ENCODE measurements at places on chromosomes 2 and 18. TPM values are rescaled to one million over a fixed set of nuclear protein-coding genes. Genes with fewer than 3 reads are reported as not detected.
A peak's percentile ranks its signal among the peaks of the same experiment; 100 is the strongest.

DNA sequence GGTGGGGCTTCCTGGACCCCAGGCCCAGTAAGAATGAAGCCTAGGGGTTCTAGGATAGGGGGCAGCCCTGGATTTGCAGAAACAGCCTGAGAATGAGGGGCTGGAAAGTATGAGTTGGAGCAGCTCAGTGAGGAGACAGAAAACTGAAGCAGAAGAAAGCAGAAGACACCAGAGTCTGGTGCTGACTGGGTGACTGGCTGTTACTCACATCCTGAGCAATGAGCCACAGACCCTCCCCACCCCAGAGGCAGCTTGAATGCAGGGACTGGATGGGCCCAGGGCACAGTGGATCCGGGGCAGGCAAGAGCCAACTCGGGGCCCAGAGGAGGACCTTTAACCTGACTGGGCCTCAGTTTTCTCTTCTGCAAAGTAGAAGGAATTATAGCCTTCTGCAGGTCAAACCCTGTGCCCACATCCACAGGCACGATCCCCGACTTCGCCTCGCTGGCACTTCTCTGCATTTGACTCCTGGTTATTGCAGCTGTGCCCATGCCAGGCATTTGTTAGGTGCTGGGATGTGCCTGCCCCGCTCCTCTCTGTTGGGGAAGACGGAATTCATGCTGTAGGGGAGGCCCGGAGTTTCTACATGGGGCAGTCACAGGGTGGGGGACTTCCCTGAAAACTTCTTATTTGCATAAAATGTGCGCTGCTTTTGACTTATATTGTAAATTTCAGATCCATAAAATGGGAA lies 8.5 kb downstream of the STEAP3 start:
- no peak for DNase-seq

GRCh38 chr2:67858886-67859285 lies 203.9 kb downstream of the C1D start:
- DNase-seq: no peak

DNA sequence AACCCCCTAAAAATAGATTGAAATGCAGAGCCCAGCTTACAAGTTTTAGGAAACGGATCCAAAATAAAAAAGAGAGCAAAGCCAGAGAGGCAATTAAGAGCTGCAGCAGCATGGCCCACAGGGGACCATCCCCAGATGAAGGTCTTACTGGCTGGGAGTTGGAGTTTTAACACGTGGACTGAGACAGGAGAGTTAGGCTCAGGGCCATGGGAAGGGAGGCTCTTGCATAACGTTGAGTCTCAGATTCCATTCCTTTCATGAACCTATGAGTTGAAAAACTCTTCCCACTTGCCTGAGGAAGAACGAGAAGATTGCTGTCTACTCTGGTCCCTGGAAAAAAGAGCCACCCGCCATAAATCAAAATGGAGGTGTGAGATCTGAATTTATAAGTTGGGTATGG lies 101.8 kb upstream of the NDUFV2 start:
- DNase-seq: no peak

- DNase-seq: no peak
Observed at GRCh38 chr2:27441958-27442919, at the start of gene KRTCAP3. Gene KRTCAP3 (plus strand): TSS chr2:27442381. CDS start chr2:27442413, 32 bp downstream.

- DNase-seq: no peak
Observed at GRCh38 chr2:223235986-223236385, 184.0 kb downstream of the KCNE4 start.

DNA sequence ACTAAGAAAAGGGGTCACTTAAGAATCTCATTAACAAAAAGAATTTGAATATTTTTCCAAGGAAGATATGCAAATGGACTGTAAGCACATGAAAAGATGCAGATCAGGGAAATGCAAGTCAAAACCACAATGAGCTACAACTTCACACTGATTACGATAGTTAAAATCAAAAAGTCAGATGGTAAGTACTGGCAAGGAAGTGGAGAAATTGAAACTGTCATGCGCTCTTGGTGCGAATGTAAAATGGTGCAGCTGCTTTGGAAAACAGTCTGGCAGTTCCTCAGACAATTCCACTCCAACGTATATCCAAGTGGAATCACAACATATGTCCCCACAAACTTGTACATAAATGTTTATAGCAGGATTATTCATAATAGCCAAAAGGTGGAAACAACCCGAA lies 81.4 kb downstream of the MSH2 start:
- DNase-seq: no peak

GRCh38 chr2:23578964-23579671 lies 194.1 kb downstream of the KLHL29 start:
- no peak for DNase-seq

GRCh38 chr2:225573603-225574002 lies 174.1 kb downstream of the NYAP2 start:
- no peak for DNase-seq

- no peak for DNase-seq
Observed at GRCh38 chr2:148814860-148815419, 60.1 kb upstream of the KIF5C start.

DNA sequence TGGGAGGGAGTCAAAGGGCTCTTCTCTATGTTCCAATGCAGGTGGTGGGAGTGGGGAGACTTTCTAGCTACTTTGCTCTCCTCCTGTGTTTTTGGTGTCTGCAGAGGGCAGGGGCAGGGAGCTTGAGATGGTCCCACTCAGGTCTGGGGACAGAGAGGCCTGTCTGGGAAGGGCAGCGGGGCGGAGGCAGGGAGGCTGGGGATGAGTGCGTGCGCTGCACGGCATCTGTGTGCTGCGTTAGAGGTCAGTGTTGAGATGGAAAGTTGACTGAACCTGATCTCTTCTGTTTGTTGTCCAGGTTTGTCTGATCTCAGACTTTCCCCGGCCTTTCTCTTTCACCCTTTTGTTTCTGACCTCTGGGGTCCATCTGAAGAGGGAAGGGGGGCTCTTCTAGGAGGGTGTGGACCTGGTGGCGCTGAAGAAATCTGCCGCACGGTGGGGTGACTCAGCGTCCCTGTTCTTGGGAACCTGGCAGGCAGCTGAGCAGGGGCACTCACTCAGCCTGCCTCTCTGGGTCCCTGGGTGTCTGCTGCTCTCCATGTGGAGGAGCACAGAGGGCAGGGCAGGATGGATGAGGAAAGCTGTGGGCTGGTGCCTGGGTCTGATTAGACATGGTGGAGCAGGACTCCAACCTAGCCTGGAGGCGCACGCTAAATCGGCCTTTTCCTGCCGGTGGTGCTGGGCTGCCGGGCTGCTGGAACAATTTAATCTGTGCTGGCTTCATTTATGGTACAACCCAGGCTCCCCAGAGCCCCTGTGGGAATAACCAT lies 24.1 kb downstream of the IGFBP2 start:
- no peak for DNase-seq

DNA sequence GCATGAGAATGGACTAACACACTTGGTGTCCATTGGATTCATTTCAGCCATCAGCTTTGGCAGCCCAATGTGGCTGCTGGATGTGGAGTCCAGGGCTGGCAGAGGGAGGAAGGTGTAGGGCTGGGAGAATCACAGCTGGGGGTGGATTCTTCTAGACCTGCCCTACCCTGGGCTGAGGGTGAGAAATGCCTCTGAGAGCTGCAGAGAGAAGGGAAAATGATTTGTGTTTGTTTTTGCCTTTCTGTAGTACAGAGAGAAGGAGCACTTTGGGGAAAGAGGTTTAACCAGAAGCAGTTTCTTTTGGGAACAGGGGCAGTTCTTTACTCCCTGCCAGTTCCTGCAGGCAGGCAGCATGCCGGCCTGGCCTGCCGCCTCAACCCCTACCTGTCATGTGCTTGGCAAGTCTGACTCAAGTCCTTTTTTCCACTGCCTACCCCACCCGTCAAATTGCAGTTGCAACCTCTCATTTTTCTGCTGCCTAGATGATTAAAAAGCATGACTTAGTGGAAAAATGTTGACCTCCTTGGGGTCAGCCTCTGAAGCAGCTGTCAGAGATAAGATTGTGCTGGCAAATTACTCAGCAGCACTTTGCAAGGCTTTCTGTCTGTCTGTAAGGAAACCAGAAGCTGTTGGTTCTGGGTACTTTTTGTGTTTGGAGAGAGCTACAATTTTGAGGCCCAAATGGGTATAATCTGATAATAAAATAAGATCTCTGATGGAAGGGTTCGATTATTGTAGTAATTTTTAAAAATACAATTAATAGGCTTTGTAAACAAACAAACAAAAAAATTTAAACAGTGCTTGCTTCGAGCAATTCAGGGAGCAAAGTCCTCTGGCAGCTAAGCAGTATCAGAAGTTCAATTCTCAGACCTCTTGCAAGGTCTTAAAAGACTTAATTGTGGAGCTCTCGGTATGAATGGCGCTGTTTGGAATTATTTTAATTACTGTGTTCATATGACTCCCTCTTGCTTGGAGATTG lies 21.7 kb downstream of the LBH start:
- DNase-seq: peak; percentile 45

GRCh38 chr2:1557467-1557820 lies 144.2 kb downstream of the TPO start:
- no peak for DNase-seq

- DNase-seq: no peak
Observed at GRCh38 chr18:78972385-78972918, 7.2 kb upstream of the SALL3 start.

CEBPZ gene
- polyA plus RNA-seq: 71.1 TPM

CTAGE1 gene
- polyA plus RNA-seq: not detected

ALLC gene
- polyA plus RNA-seq: not detected

EFHD1 gene
- polyA plus RNA-seq: 40.9 TPM
